ENCODE measurements at places on chromosomes 1 and 21. TPM values are rescaled to one million over a fixed set of nuclear protein-coding genes. Genes with fewer than 3 reads are reported as not detected.

DNA sequence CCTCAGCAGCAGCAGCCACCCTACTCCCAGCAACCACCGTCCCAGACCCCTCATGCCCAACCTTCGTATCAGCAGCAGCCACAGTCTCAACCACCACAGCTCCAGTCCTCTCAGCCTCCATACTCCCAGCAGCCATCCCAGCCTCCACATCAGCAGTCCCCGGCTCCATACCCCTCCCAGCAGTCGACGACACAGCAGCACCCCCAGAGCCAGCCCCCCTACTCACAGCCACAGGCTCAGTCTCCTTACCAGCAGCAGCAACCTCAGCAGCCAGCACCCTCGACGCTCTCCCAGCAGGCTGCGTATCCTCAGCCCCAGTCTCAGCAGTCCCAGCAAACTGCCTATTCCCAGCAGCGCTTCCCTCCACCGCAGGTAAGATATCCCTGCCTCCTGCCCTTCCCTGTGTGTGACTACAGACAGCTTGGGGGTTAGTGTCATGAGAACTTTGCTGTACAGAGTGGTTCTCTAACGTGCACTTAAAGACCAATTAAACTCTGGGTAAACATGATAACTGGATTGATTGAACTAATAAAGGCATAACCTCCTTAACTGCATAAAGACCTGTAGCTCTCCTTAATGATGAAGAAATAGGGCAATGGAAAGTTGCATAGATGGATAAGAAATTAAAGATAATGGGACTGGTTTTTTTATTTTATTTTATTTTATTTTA is 35.6 kb downstream of the ARID1A start:
- H3K4me1 ChIP-seq = peaks cover 59% of the 10 kb centered on the region
- H3K27me3 ChIP-seq = no peaks in the 10 kb centered on the region
- H3K36me3 ChIP-seq = peaks cover 46% of the 10 kb centered on the region

DNA sequence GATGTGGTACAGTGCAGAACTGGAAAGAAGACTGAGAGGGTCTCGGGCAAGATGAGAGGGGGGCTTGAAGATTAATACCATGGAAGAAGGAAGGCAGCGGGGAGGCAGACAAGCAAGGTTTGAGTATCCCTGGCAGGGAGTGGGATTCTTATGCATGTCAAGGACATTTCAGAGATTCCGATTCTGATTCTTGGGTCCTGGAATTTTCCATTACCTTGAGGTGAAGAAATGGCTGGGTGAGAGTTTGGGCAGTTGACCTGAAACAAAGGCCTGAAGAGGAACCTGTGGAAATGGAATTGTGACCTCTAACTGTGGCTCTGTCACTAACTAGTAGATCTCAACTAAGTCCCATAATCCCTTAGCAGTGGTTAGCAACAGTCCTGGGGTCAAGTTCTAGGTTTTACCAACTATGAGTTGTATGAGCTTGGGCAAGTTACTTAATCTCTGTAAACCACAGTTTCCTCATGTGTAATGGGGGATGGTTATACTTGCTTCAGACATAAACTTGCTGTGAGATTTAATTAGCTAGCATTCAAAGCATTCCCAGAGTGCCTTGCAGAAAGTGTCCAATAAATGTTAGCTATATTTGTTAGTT is 8.6 kb upstream of the ACTN2 start:
- peak; percentile 42 for DNase-seq
- no peak overlapping the region for H3K27ac ChIP-seq
- H3K4me1 ChIP-seq = no peaks in the 10 kb centered on the region
- H3K36me3 ChIP-seq = no peaks in the 10 kb centered on the region
- no peaks in the 10 kb centered on the region for H3K27me3 ChIP-seq

GRCh38 chr1:91749788-91750231 is 136.1 kb downstream of the TGFBR3 start:
- peaks cover 74% of the 10 kb centered on the region for H3K4me1 ChIP-seq
- DNase-seq = no peak
- no peaks in the 10 kb centered on the region for H3K36me3 ChIP-seq
- no peaks in the 10 kb centered on the region for H3K27me3 ChIP-seq

- H3K27me3 ChIP-seq = no peaks in the 10 kb centered on the region
- H3K4me3 ChIP-seq = no peak overlapping the region
- no peaks in the 10 kb centered on the region for H3K36me3 ChIP-seq
- H3K4me1 ChIP-seq = peaks cover 8% of the 10 kb centered on the region
- H3K27ac ChIP-seq = no peak overlapping the region
- DNase-seq = no peak
Measured at GRCh38 chr21:40208206-40208947, 341.1 kb downstream of the PCP4 start.

GRCh38 chr1:65764052-65764451 is 28.6 kb upstream of the PDE4B start:
- no peaks in the 10 kb centered on the region for H3K36me3 ChIP-seq
- H3K4me3 ChIP-seq = no peak overlapping the region
- no peaks in the 10 kb centered on the region for H3K27me3 ChIP-seq
- H3K4me1 ChIP-seq = no peaks in the 10 kb centered on the region

- peak overlapping the region; percentile 43 for H3K27ac ChIP-seq
- no peaks in the 10 kb centered on the region for H3K36me3 ChIP-seq
- no peak for DNase-seq
Measured at GRCh38 chr1:24284156-24284471, 35.0 kb upstream of the GRHL3 start.

GRCh38 chr1:227917081-227917950 is 30.4 kb downstream of the WNT9A start:
- H3K4me3 ChIP-seq = no peak overlapping the region
- no peak overlapping the region for H3K27ac ChIP-seq
- H3K4me1 ChIP-seq = peaks cover 17% of the 10 kb centered on the region

DNA sequence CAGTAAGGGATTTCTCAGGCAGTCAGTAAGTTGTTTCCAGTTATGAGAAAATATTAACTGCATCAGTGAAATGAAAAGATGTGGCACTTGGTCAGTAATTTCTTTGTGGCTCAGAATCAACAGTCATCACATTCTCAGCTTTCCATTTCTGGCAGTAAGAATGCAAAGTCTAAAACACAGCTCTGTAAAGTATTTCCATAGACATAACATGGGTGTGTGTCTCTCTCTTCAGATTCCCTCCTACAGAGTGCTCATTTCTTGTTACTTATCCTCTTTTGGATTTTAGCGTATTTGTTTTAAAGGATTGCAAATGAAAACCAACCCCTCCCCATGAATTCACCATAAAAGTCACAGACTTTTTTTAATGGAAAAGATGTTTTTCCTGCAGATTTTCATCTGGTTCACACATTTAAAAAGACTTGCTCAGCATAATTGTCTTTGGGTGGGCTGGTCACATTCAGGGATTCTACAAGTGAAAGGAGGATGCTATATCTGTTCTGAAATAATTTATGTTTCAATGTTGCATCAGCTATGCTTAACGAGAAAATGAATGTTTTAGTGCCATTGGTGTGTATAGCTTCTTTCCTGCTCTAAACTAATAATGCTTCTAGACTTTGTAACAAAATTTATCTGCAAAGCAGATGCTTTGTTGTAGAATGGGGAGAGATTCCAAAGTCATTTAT is 34.6 kb upstream of the CD55 start:
- peaks cover 19% of the 10 kb centered on the region for H3K4me1 ChIP-seq
- H3K4me3 ChIP-seq = no peak overlapping the region

GRCh38 chr1:40876436-40876761 is 14.2 kb upstream of the CITED4 start:
- peaks cover 11% of the 10 kb centered on the region for H3K4me1 ChIP-seq
- H3K36me3 ChIP-seq = no peaks in the 10 kb centered on the region
- H3K4me3 ChIP-seq = no peak overlapping the region
- H3K27ac ChIP-seq = no peak overlapping the region
- no peak for DNase-seq

DNA sequence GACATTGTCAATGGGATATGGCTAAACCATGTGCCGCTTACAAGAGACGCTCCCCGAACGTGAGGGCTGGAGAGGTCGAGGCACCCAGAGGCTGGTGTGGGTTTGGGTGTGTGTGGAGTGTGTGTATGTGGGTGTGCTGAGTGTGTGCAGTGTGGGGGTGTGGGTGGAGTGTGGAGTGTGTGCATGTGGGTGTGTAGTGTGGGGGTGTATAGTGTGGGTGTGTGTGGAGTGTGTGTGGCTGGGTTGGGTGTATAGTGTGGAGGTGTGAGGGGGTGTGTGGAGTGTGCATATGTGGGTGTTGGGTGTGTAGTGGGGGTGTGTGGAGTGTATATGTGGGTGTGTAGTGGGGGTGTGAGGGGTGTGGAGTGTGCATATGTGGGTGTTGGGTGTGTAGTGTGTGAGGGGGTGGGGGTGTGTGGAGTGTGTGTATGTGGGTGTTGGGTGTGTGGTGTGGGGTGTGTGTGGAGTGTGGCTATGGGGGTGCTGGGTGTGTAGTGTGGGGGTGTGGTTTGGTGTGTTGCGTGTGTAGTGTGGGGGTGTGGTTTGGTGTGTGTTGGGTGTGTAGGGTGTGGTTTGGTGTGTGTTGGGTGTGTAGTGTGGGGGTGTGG is 42.2 kb downstream of the SLC19A1 start:
- peaks cover 19% of the 10 kb centered on the region for H3K36me3 ChIP-seq
- no peaks in the 10 kb centered on the region for H3K4me1 ChIP-seq
- peaks cover 3% of the 10 kb centered on the region for H3K27me3 ChIP-seq
- no peak overlapping the region for H3K4me3 ChIP-seq
- no peak for DNase-seq
- no peak overlapping the region for H3K27ac ChIP-seq

- DNase-seq = no peak
- no peaks in the 10 kb centered on the region for H3K36me3 ChIP-seq
- H3K4me3 ChIP-seq = no peak overlapping the region
Measured at GRCh38 chr1:75392278-75392677, 218.6 kb downstream of the SLC44A5 start.

GRCh38 chr1:38201431-38201830 is 154.8 kb upstream of the POU3F1 start:
- no peaks in the 10 kb centered on the region for H3K36me3 ChIP-seq
- no peak for DNase-seq
- H3K4me3 ChIP-seq = no peak overlapping the region
- H3K27ac ChIP-seq = no peak overlapping the region
- H3K27me3 ChIP-seq = no peaks in the 10 kb centered on the region
- H3K4me1 ChIP-seq = peaks cover 14% of the 10 kb centered on the region

DNA sequence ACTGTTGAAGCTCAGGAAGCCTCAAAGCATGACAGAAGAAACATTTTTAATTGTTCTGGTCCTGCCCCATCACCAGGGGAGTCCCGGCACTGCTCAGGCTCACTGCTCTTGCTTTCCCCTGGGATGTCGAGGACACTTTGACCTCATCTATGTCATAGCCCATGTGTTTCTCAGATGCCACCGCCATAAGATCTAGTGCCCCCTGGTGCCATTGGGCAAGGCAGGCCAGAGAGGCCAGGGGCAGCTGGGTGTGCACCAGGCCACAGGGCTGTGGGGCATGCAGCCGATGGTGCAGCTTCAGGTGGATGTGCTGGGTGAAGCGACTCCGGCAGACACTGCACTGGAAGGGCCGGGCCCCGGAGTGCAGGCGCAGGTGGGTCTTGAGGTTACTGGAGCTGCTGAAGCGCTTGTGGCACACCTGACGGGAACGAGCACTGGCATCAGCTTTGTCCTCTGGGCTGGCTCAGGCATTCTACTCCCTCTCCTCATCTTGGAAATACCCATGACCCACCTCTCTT is 7.7 kb upstream of the CRYBG2 start:
- DNase-seq = no peak
- peaks cover 86% of the 10 kb centered on the region for H3K27me3 ChIP-seq
- no peaks in the 10 kb centered on the region for H3K36me3 ChIP-seq
- peaks cover 15% of the 10 kb centered on the region for H3K4me1 ChIP-seq
- H3K4me3 ChIP-seq = no peak overlapping the region
- H3K27ac ChIP-seq = no peak overlapping the region

GRCh38 chr1:224791362-224791941 is 138.0 kb upstream of the DNAH14 start:
- H3K27ac ChIP-seq = no peak overlapping the region
- no peak overlapping the region for H3K4me3 ChIP-seq
- no peaks in the 10 kb centered on the region for H3K27me3 ChIP-seq
- DNase-seq = no peak

DNA sequence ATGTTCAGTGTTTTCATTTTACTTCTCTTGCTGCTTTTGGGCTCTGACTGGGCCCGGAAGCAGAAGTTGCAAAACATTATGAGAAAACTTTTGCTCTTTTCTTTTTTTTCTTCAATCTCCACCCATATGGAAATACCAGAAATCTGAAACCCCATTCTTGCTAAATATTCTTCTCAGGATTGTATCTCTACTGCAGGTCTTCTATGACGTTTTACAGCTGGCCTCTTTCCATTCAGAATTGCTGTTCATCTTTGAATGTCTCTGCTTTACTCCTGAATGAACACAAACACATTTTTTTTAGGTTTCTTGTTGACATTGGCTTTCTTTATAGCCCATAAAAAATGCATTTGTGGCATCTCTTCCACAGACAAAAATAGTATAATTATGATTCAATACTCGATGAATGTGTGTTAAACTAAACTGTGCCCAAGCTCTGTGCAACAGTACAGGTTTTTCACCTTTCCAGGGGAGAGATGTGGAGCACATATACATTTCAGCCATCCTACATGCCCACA is 18.8 kb downstream of the PTPRC start:
- no peaks in the 10 kb centered on the region for H3K27me3 ChIP-seq
- no peak overlapping the region for H3K27ac ChIP-seq
- no peak overlapping the region for H3K4me3 ChIP-seq
- H3K36me3 ChIP-seq = no peaks in the 10 kb centered on the region

DNA sequence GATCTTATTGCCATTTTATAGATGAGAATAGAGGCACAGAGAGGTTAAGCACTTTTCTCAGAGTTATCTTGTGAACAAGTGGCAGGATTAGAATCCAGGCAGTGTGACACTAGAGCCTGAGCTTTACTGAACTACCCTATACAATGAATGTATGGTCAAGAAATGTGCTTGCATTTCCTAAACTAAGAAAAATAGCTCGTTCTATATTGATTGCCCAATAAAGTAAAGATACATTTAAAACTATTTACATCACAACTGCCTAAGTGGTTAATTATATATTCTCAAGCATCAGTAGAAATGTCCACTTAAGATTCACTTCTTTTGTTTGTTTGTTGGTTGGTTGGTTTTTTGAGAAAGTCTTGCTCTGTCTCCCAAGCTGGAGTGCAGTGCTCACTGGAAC is 91.6 kb downstream of the ZFYVE9 start:
- H3K4me3 ChIP-seq = no peak overlapping the region
- H3K27me3 ChIP-seq = no peaks in the 10 kb centered on the region
- H3K36me3 ChIP-seq = no peaks in the 10 kb centered on the region

DNA sequence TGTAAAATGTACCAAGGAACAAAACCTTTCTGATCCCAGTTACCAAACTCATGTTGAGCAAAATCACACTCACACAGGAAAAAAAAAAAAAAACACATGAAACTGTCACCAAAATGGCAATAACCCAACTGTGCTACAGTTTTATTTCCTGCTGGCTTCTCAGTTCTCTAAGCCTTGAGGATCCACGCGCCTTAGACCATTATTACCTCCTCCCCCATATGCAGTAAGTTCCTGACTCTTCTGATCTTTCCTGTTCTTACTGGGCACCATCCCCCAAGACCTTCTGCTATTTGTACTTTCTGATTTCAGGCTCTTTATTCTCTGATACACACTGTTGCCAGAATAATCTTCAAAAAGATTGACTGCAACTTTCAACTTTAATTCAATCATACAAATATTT is 79.6 kb downstream of the SLC45A1 start:
- peaks cover 17% of the 10 kb centered on the region for H3K36me3 ChIP-seq
- no peak overlapping the region for H3K4me3 ChIP-seq
- peaks cover 71% of the 10 kb centered on the region for H3K4me1 ChIP-seq
- DNase-seq = no peak
- peak overlapping the region; percentile 84 for H3K27ac ChIP-seq

The NEXN gene
- total RNA-seq = 220 TPM

The KLHDC9 gene
- total RNA-seq = 7.9 TPM

The HPDL gene
- not detected for total RNA-seq

The TNFSF4 gene
- 3.8 TPM for total RNA-seq

The OR2L3 gene
- total RNA-seq = not detected

The PADI4 gene
- total RNA-seq = not detected

The SH3BP5L gene
- 34.7 TPM for total RNA-seq

The ILDR2 gene
- 13.0 TPM for total RNA-seq
